Endothelial cell of coronary artery (primary cell): ENCODE measurements at places on chromosomes 7 and 10. TPM values are rescaled to one million over a fixed set of nuclear protein-coding genes. Genes with fewer than 3 reads are reported as not detected.

TNPO3 gene
- total RNA-seq = 68.0 and 68.6 TPM in 2 replicates

COX19 gene
- 4.8 and 7.4 TPM in 2 replicates for total RNA-seq

ANXA8L1 gene
- not detected in 2 replicates for total RNA-seq

ADAMTS14 gene
- total RNA-seq = 0.19 TPM in 1 of 2 replicates, not detected in the other

TFEC gene
- total RNA-seq = 1.0 and 7.8 TPM in 2 replicates

SKIDA1 gene
- 0.19 and 0.36 TPM in 2 replicates for total RNA-seq

ACHE gene
- 0.18 and 0.28 TPM in 2 replicates for total RNA-seq

PTN gene
- 0.27 and 0.56 TPM in 2 replicates for total RNA-seq

PDGFA gene
- 76.9 and 90.8 TPM in 2 replicates for total RNA-seq

SORCS1 gene
- total RNA-seq = not detected in 2 replicates

TFPI2 gene
- total RNA-seq = 3.3 and 79.7 TPM in 2 replicates

MSMB gene
- total RNA-seq = 0.27 TPM in 1 of 2 replicates, not detected in the other

SPDYE5 gene
- total RNA-seq = not detected in 2 replicates

TET1 gene
- total RNA-seq = 0.18 and 0.56 TPM in 2 replicates

ACSM6 gene
- total RNA-seq = not detected in 2 replicates

DUSP5 gene
- 19.5 and 21.7 TPM in 2 replicates for total RNA-seq

AHR gene
- total RNA-seq = 53.4 and 61.0 TPM in 2 replicates

ZNF365 gene
- total RNA-seq = 0.28 and 0.45 TPM in 2 replicates

BEND7 gene
- 10.2 and 15.2 TPM in 2 replicates for total RNA-seq

PRRT4 gene
- not detected in 2 replicates for total RNA-seq
